Fibroblast of pulmonary artery (primary cell): ENCODE measurements at places on chromosomes 13 and 19.

DNA sequence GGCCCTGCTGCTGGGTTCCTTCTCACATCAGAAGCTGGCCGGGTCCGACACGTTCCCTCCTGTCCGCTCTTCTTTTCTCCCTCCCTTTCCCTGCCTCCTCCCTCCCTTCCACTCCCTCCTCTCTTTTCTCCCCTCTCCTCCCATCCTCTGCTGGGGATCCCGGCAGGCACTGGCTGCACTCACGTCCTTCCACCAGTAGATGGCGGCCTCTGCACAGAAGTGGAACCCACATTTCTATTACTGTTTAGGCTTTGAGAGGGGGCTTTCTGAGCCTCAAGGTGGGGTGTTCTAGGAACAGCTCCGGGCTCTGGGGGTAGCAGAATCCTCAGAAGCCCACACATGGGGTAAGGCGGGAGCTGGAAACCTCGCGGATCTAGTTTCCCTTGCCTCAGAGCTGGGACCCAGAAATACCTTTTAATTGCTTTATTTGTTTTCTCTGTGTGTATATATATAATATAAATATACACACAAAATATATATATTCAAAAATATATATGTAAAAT, 294.2 kb downstream of the ZNF536 start:
- peak; percentile 29 for DNase-seq

DNA sequence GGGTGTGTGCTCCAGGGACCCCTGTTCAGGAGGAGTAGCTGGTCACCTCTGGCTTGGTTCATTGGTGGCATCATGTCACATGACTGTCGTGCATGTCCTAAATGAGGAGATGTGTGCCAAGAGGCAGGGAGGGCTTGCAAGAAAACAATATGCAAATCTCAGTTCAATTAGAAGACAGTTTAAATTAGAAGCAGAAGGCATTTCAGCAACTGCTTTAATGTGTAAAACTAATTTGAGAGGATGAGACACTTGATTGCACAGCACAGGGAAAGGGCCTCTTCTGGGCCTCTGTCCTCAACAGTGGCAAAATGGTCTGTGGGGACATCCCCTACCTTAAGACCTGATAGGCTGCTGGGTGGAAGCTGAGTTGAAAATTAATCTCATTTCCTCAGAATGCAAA, 54.6 kb downstream of the SPATA13 start:
- no peak for DNase-seq

DNA sequence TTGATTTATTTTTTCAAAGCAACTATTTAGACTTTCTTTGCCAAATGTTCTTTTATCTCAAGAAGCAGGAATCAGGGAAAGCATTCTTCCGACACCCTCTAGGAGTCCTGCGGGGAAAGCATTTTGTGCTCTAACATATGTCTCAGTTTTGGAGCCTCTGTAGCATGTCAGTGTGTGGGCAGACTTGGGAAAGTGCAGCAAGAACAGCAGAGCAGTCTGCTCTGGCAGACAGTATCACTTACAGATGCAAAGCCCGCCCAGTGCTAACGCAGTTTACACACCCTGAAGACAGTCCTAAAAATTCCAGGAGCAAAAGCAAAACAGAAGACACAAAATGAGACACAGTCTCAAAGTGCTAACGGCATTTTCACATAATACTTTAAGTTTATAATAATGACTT, 393.5 kb downstream of the KLF12 start:
- peak; percentile 28 for DNase-seq

DNA sequence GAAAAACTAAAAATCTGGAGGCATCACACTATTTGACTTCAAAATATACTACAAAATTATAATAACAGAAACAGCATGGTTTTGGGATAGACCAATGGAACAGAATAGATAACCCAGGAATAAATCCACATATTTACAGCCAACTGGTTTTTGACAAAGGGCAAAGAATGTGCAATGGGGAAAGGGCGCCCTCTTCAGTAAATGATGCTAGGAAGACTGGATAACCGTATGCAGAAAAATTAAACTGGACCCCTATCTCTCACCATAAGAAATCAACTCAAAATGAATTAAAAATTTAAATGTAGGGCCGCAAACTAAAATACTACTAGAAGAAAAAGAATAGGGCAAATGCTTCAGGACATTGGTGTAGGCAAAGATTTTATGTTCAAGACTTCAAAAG, 440.5 kb upstream of the SGCG start:
- no peak for DNase-seq

DNA sequence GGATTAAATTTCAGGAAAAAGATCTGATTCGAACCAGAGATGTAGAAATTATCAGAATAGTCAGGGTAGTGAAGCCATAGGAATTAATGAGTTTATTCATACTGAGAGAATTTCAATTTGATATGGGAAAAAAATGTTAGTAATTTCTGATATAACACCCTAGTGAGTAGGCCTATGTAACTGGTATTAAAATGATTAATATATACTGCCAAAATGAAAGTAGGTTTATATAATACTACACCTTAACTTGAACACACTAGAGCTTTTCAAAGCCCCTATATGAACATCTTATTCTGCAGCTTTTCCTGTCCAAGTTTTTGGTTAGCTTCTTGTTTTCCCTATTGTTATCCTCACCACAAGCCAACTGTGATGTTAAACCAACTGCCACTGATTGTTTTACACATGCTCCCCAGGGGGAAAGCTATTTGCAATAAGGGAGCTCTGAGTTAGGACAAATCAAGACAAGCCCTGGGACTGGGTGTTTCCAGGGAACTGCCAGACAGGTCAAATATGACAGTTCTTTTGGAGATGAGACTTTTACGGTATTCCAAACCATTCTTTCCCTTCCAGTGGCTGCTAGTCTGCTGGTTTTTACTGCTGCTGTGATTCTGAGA, 45.3 kb downstream of the FNDC3A start:
- peak; percentile 27 for DNase-seq

- peak; percentile 80 for DNase-seq
Measured at GRCh38 chr19:7681340-7682174, 924 bp downstream of the TRAPPC5 start.

DNA sequence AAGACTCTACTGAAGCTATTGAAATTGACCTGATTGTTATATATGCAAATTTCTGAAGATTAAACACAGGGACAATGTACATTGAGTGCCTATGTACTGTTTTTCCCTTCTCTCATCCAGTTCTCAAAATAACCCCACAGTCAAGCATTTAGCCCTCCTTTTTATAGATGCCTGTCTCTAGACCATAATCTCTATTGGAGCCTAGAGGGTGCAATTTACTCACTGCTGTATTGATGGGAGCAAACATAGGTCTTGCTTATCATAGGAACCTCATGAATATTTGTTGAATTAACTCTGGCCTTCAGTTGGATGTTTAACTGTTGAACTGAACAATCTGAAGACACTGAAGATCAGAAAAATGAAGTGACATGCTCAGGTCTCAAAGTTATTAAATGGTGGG, 183.0 kb downstream of the RFC3 start:
- DNase-seq = no peak

DNA sequence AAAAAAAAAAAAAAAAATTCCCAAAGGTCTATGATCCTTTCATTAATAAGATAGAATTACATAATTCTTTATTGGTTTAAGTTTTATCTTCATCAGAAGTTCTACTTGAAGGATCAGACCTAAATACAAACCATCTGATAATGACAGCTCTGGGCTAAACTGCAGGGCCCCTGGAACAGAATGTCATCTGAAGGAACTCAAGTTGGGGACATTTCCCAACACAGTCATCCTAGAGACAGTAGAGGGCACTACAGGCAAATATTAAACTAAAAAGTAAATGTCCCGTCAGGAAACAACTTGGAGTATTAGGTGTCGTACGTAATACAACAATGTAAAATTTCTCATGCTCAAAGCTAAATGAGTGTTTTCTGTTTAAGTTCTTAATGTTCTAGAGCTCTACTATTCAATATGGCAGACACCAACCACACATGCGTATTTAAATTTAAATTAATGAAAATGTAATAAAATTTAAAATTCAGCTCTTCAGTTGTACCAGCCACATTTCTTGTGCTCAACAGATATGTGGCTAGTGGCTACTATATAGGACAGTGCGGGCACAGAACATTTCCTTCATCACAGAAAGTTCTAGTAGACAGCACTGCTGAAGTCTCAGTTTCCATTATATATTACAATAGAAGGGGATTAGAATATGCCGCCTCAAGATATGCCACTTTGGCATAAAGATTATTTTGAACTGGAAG, 21.8 kb upstream of the NAXD start:
- peak; percentile 76 for DNase-seq

- DNase-seq = no peak
Measured at GRCh38 chr19:40232479-40232878, 6.0 kb upstream of the CCNP start.

- DNase-seq = peak; percentile 4
Measured at GRCh38 chr13:71789693-71790329, 77.2 kb downstream of the DACH1 start.

GRCh38 chr13:78596736-78597601, 6.4 kb downstream of the POU4F1 start:
- no peak for DNase-seq

DNA sequence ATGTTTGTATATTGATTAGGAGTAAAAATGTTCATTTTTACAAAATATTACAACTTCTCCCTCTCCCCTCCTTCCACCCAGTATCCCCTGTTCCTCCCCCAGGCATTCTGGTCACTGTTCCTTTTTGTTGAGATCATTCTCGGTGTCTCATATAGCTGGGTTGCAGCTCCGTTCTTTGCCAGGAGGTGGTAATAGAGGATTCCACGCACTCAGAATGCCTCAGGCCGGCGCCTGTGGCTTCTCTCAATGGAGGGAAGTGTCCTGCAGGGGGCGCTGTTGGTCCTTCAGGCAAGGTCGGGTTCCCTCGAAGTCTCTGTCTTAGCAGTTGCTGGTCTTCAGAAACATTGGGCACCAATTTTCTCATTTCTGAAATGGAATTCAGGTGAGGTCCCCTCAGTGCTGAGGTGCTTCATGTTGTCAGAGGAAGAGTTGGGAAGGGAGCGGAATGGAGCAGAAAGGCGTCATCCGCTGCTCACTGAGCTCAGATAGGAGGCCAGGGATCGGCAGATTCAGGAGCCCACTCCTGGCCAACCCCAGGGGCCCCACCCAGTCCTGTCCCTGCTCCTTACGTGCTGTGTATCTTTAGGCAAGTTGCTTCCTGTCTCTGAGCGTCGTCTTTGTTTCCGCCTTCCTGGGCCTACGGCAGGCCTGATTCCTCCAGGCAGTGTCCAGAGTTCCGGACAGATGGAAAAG, 10.3 kb upstream of the GARIN5A start:
- peak; percentile 43 for DNase-seq

DNA sequence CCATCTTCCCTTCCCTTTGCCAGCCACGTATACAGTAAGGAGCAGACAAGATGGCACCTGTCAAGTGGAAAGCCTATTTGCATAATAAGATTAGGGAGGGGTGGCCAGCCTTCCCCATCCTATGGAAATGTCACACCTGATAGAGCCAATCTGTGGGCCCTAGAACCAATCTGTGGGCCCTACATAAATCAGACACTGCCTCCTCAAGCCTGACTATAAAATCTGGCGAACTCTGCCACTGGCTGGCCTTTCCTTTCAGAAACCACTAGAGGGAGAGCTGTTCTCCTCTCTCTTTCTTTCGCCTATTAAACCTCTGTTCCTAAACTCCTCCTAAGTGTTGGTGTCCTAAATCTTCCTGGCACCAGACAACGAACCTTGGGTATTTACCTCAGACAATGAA, 231.5 kb upstream of the KLHL1 start:
- no peak for DNase-seq
